GM23248 (cell line): ENCODE measurements at places on chromosomes 3 and 15.

GRCh38 chr3:102885289-102885688, 450.5 kb downstream of the ZPLD1 start:
- no peak for DNase-seq

GRCh38 chr15:100205549-100206295, 136.1 kb downstream of the ADAMTS17 start:
- DNase-seq: no peak

DNA sequence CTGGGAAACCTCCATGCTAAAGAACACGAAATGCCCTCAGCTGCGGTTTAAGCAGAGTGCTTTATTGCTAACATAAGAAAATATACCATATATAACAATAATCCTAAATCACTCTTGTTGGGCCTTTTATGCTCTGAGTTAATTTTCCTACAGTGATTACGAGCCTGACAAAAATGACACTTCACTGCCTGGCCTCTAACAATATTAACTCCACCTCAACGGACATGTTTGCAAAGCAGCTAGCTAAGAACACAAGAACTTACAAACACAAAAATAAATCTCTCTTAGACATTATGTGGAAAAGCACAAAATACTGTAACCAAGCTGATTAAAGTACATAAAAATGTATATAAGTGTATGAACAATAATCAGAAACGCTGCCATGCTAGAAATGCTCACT, 40.7 kb downstream of the DLG1 start:
- no peak for DNase-seq

DNA sequence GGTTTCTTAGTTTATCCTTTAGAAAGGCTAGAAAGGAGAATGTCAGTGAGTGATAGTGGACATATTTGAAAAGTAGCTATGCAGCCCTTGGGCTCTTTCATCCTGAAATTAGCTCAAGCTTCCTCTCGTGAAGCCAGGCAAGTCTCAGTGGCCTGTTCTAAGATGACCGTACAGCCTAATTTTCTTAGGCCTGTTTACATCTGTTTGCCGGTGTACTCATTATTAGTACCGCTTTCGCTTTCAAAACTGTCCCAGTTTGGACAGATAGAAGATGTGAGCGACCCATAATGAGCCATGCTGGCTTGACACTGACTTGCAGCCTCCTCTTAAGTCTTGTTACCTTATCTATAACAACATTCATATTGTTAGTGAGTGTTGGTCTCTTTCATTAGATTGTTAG, 5.7 kb upstream of the ARL14 start:
- DNase-seq: no peak

DNA sequence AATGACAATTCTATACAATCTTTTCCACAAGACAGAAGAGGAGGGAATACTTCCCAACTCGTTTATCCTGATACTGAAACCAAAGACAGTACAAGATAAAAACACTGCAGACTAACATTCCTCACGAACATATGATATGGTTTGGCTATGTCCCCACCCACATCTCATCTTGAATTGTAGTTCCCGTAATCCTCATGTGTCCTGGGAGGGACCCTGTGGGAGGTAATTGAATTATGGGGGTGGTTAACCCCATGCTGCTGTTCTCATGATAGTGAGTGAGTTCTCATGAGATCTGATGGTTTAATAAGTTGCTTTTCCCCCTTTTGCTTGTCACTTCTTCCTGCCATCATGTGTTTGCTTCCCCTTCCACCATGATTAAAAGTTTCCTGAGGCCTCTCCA, 83.9 kb upstream of the PROK2 start:
- no peak for DNase-seq

DNA sequence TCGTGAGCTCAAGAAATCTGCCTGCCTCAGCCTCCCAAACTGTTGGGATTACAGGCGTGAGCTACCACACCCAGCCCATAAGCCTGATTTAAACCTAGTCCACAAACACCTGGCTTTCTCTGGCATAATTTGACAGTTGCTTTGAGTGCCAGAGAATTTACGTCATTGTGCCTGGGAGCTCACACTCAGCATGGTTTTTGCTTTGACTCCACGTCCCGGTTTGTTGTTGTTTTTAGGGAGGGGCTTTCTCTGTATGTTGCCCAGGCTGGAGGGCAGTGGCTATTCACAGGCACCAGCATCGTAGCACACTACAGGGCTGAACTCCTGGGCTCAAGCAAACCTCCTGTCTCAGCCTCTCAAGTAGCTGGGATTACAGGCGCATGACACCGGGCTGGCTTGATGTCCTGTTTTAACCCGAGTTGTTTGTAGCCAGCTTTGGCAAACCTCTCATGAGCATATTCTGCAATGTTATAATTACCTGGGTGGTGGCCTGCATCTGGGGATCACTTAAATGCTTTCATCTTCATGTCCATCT, 32.7 kb downstream of the CEMIP start:
- no peak for DNase-seq

DNA sequence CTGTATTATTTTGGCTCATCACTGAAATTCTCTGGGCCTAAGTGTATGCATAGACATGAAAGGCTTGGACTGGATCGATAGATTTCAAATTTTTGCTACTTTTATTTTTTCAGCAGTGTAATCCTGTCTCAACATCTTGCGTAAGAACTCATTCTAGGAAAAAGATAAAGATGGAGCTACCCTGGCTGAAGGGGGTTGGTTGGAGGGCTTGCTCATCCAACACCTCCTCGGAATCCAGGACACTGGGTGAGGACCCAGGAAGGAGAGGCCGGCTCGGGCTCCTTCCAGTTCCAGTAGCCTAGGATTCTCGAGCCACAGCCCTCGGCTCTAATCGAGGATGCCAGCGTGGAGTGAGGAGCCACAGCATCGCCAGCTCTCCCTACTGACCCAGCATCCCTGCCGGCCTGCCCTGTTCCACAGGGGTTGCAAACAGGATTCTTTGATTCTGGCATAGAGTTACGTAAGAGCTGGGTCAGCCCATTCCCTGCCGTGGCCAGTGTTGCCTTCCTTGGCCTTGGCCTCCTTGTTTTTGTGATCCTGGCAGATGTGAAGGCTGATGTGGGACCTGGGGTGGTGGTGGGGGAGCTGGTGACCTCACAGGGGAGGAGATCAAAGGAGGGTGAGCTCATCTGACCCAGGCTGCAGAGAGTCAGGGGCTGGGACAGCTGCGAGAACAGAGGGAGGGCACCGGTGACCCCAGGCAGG, 149.5 kb downstream of the ALDH1A2 start:
- no peak for DNase-seq

DNA sequence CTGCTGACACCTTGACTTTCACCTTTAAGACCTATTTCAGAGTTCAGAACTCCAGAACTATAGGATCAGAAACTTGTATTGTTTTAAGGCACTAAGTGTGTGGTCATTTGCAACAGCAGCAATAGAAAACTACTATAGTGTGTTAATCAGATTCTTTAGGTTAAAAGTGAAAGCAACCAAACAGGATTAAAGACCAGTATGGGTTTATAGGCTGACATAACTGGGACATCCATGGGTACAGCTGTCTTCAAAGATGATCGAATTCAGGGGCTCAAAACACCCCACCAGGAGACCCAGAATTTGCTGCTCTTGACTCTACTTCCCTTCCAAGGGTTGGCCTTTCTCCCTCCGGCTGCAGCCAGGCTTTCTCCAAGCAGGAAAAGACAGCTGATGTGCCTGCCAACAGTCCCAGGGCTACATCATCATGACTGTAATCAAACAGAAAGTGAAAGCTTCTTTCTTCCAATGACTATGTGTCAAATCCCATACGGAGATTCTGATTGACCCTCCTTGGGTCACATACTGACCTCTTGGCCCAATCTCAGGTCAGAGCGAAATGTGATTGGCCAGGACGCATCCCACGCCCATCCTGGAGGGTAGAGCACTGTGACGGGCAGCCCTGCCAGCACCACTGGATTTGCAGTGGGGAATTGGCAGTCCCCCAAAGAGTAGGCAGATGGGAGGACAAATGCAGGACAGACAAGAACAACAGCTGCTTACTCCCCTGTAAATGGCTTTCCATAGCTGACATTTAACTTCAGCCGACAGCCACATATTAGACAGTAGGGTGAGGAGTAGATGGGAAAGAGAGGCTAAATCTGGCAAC, 51.4 kb upstream of the RNF7 start:
- peak; percentile 82 for DNase-seq

- peak; percentile 32 for DNase-seq
Observed at GRCh38 chr3:109973733-109974132, 636.4 kb upstream of the DPPA4 start.

DNA sequence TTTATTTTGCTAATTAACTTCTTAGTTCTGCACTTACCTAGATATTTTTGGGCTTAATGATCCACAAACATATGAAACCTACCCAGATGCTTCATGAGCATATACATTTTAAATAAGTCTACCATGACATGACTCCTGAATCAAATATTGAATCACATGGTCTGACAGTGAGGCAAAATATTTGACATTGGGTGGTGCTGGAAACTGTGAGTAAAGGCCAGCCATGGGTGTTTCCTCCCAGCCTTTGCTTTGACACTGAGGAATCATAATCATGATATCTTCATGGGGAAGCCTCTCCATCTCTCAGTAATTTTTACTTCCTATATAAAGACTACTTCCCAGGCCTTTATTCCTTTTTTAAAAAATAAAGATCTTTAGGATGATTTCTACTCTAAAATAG, 22.8 kb upstream of the SSR3 start:
- peak; percentile 82 for DNase-seq

DNA sequence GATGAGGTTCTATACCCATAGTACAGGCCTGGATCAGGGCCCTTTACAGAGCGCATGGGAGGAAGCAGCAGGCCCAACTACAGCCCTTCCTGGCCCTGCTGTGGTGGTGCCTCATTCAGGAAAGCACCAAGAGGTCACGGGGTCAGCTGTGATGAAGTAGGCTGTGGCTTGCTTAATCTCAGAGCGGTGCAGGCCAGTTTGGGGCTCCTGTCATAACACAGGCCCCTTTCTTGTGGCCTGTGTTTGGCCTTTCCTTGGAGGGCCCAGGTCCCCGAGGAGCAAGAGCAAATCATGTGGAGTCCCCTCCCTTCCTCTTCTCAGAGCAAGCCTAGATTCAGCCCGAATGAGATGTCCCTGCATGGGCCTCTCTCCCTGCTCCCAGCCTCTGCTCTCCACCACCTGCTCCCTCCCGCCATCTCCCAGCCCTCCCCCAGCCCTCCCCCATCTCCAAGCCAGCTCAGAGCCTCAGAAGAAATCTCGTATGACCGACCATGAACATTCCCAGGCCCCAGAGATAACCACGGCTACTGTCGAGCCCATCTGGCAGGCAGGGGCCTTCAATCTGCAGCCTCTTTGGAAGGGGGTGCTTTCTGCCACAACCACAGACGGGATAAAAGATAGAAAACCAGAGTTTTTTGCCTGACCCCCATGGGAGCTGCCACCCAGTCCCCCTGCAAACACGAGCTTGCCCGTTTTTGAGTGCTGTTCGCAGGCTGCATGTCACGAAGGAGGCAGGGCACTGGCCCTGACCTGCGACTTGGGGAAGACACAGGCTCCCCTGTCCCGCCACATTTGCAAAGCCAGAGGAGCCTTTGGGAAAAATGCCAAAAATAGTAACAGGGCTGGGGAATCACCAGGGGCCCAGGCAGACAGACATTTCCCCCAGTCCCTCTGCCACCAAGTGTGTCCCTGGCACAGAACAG, 32.3 kb upstream of the DUSP7 start:
- peak; percentile 57 for DNase-seq

GRCh38 chr15:56344336-56344735, 20.9 kb upstream of the TEX9 start:
- DNase-seq: no peak

GRCh38 chr3:112605285-112605684, 35.7 kb downstream of the CCDC80 start:
- DNase-seq: peak; percentile 99

DNA sequence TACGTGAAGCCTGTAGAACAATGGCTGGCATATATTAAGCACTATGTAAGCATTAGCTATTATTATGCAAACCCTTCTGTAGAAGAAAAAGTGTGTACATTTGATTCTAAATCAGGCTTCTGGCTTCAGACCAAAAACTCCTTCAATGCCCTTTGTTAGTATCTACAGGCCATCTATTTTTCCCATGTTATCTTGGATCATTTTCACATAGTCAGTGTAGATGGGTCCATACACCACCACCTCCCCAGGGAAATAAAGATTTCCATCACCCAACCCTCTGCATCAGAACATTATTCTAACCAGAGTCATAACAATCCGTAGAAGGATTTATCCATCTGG, 8.0 kb upstream of the KLHL6 start:
- no peak for DNase-seq

DNA sequence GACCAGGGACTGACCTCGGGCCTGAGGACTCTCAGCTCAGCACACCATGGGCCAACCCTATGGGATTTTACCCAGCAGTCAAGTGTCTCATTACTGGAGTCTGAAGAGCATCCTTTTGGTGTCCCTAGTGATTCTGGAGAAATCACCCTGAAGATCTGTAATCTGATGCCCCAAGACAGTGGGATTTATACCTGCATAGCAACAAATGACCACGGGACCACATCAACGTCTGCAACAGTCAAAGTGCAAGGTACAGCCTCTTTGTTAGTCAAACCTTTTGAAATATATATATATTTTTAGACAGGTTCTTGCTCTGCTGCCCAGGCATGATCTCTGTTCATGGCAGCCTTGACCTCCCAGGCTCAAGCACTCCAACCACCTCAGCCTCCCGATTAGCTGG, 34.2 kb upstream of the UMPS start:
- DNase-seq: no peak

DNA sequence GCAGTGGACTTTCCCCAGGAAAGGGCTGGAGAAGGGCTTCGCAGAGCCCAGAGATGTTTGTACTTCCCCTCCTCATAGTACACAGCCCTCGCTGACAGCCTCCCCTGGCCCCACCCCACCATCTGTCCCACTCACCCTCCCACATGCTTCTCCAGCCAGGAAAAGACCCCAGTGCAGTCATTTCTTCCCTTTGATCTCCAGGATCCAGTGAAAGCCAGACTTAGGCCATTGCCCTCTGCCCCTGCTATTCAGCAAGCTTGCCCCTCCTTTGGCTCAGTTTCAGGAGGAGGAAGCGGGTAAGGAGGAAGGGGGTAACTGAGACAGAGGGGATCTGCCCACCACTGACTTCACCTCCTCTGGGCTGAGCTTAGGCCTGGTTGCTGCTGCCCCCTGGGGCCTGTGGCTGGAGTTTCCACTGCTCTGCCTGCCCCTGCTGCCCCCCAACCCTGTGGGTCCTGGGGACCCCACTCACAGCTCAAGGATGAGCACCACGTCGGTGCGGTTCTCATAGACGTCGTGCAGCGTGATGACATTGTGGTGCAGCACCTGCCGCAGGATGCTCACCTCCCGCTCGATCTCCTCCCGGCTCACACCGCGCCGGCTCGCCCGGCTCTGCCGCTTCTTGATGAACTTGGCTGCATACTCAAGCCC, 63.1 kb downstream of the DAPK2 start:
- no peak for DNase-seq

DNA sequence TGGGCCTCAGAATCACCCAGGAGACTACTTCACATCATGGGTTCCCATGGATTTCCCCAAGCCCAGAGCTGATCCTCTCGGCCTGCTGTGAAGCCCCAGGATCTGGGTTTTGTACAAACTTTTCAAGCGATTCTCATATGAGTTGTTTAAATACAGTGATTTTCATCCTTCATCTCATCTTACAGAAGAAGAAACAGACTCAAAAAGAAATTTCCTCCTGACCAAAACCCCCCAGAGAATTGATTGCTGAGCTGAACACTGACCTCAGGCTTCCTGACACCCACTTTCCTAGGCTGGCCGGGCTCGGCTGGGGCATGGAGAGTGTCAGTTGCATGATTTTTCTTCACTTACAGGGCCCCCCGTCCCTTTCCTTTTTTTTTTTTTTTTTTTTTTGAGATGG, 60.3 kb downstream of the BDH1 start:
- no peak for DNase-seq

- peak; percentile 21 for DNase-seq
Observed at GRCh38 chr15:62880278-62880677, 162.3 kb upstream of the TPM1 start.
